ENCODE measurements at places on chromosomes 3 and 15. TPM values are rescaled to one million over a fixed set of nuclear protein-coding genes. Genes with fewer than 3 reads are reported as not detected.

DNA sequence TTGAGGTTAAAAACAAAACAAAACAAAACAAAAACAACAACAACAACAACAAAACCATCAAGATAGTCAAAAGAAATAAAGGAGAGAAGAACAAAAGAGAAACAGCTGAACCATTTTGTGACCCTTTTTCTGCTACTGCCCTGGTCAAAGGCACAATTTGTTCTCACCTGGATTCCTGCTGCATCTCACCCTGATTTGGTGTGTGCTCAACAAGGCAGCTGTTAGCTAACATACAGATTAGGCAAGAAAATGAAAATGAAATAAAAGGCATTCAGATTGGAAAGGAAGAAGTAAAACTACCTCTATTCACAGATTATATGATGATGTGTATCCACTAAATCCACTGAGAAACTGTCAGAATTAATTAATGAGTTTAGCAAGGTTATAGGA lies 28.7 kb upstream of the XIRP1 start:
- H3K36me3 ChIP-seq, result no peaks in the 10 kb centered on the region
- no peaks in the 10 kb centered on the region for H3K27me3 ChIP-seq
- H3K4me3 ChIP-seq, result no peak overlapping the region
- H3K4me1 ChIP-seq, result no peaks in the 10 kb centered on the region

GRCh38 chr3:30614373-30614772 lies 8.0 kb downstream of the TGFBR2 start:
- H3K27me3 ChIP-seq, result no peaks in the 10 kb centered on the region
- no peak overlapping the region for H3K4me3 ChIP-seq
- H3K27ac ChIP-seq, result peak overlapping the region; percentile 99
- no peak for DNase-seq
- peaks cover 98% of the 10 kb centered on the region for H3K4me1 ChIP-seq

DNA sequence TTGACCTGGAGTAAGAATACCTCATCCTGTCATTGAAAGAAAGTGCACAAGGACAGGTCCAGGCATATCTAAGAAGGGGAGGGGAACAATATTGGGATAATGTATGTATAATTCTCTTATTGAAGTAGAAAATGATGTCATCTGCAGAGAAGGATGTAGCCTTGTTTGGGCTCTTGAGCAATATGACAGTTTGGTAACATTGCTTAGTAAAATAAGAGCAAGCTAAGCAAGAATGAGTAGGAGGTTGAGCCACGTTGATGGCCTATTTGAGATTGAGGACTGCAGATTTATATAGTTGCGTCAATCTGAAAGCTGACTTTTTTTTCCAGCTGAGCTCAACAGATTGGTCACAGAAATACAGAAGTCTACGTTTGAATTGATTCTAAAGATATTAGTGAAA lies 145.2 kb downstream of the FILIP1L start:
- H3K4me3 ChIP-seq, result no peak overlapping the region
- H3K27ac ChIP-seq, result no peak overlapping the region
- no peak for DNase-seq

DNA sequence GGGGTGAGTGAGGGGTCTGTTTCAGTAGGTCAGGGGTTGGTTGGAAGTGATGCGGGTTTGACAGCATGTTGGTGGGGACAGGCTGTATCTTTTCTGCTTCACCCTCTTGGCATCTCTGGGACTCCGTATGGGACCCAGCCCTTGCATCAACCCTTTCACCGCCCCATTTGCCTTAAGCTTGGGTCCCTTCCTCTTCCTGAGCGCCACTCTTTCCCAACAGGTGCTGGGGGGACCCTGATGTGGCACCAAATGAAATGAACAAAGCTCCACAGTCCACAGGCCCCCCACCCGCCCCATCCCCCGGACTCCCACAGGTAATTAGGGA lies 1.1 kb downstream of the EIF4G1 start:
- peak overlapping the region; percentile 98 for H3K27ac ChIP-seq
- H3K36me3 ChIP-seq, result peaks cover 12% of the 10 kb centered on the region
- no peaks in the 10 kb centered on the region for H3K4me1 ChIP-seq
- no peaks in the 10 kb centered on the region for H3K27me3 ChIP-seq

DNA sequence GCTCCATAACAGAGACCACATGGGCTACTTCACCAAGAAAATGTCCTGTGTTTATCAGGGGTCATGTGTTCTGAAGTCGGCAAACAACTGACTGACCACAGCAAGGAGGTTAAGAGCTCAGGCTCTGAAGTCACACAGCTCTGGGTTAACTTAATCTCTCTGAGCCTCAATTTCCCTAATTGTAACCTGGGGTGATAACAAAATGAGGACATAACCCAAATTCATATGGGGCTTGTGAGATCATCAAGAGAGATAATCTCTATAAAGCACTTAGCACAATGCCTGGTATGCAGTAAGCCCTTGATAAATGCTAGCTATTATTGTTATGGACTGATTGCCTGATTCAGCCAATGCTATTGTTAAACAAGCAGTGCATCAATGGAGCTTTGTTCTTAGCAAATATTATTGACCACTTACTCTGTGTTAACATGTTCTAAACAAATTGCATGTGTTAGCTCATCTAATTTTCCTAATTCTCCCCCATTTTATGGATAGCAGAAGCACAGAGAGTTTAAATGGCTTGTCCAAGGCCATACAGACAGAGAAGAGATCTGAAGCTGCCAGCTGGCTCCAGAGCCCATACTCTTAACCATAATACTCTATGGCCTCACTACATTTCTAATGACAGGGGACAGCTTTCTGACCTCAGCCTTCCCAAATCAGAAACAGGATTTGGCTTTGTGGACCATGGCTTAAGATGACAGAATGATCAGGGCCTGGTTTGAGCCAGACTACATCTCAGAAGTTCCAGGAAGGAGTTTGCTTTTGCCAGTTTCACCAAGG lies 78.3 kb downstream of the SHQ1 start:
- H3K4me3 ChIP-seq, result no peak overlapping the region
- no peaks in the 10 kb centered on the region for H3K36me3 ChIP-seq
- no peaks in the 10 kb centered on the region for H3K27me3 ChIP-seq
- no peak for DNase-seq
- H3K4me1 ChIP-seq, result peaks cover 23% of the 10 kb centered on the region

DNA sequence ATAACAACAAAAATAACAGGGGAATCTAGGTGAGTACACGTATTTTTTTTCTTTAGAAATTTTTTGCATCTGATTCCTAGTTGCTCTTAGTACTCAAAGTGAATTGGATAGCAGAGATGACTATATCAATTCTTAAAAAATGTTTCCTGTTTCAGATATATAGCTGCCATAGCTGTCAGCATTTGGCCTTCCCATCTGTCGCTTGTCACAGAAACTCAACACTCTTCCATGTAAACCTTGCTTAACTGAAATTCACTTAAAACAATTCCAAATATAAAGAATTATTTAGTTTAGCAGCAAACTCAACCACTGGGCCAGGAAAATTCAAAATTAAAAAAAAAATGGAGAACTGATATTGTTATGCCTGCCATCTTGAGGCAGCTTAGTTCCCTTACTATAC lies 807.5 kb downstream of the IGSF11 start:
- no peaks in the 10 kb centered on the region for H3K36me3 ChIP-seq
- H3K4me3 ChIP-seq, result no peak overlapping the region
- no peaks in the 10 kb centered on the region for H3K4me1 ChIP-seq
- no peak for DNase-seq

DNA sequence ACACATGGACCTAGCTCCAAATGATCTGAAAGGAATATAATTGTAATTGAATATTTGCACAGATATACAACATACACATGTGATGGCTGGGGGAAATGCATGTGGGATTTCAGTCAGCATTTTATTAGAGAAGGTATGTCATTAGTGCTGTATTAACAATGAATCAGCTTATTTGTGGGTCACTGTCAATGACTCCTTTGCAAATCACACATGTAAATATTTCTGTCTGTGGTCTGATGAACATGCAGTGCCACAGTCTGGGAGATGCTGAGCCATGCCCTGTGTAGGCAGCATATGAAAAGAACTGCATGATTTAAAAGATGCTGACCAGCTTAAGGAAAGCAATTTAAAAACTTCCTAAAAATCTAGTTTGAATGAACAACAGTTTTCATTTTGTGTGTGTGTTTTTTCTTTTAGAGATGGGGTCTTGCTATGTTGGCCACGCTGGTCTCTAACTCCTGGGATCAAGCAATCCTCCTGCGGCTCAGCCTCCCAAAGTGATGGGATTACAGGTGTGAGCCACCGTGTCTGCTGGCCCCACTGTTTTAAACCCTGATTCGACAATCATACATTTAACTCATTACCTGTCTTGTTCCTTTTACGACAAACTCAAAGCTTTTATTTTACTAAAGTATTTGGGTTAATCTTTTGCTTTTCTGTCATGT lies 803 bp upstream of the B3GNT5 start:
- peaks cover 13% of the 10 kb centered on the region for H3K4me1 ChIP-seq
- DNase-seq, result peak; percentile 44
- H3K27ac ChIP-seq, result no peak overlapping the region
- H3K27me3 ChIP-seq, result no peaks in the 10 kb centered on the region
- H3K36me3 ChIP-seq, result no peaks in the 10 kb centered on the region

DNA sequence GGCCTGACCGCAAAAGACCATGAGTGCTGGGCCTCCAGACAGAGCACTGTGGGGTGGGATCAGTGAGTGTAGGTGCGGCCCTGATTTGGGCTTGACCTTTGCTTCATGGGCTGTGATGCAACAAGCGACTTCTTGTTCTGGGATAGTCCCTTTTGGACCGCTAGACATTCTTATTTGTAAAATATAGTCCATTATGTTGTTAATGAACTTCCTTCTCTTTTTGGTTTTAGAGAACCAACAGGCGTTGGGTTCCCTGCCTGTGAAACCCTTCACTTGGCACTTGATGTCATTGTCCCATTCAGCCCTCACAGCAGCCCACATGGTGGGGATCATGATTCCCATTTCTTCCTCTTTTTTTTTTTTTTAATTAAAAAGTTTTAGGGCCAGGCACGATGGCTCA lies 15.8 kb upstream of the TRH start:
- no peaks in the 10 kb centered on the region for H3K27me3 ChIP-seq
- no peak overlapping the region for H3K27ac ChIP-seq
- DNase-seq, result no peak
- no peaks in the 10 kb centered on the region for H3K4me1 ChIP-seq
- H3K36me3 ChIP-seq, result no peaks in the 10 kb centered on the region
- no peak overlapping the region for H3K4me3 ChIP-seq

DNA sequence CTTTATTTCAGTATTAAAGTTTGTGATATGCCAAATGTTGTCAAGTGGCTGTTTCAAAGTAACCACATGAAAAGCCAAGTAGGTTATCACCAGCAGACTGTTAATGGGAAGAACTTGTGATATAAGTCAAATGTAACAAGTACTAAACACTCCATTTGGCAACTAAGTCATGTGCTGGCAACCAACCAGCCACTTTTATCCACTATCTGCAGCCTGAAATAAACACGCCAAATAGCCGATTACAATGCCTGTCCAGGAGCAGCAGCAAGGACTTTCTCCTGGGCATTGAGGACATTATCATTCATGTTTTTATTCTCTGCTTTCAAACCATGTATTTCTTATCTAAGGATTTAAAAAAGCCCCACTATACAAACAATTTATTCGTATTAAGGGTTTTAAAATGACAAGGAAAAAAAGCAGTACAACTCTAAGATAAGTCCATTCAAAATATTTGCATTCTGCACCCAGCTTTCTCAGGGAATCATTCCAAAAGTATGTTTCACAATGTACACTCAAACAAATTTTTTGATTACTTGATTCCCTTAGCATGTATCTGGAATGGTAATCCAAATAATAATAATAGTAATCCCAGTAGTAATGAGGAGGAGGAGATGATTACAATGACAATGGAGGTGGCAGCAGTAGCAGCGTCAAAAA lies 448.6 kb downstream of the ERC2 start:
- H3K4me1 ChIP-seq, result no peaks in the 10 kb centered on the region
- no peaks in the 10 kb centered on the region for H3K27me3 ChIP-seq
- H3K36me3 ChIP-seq, result no peaks in the 10 kb centered on the region
- no peak overlapping the region for H3K4me3 ChIP-seq
- H3K27ac ChIP-seq, result no peak overlapping the region
- no peak for DNase-seq

DNA sequence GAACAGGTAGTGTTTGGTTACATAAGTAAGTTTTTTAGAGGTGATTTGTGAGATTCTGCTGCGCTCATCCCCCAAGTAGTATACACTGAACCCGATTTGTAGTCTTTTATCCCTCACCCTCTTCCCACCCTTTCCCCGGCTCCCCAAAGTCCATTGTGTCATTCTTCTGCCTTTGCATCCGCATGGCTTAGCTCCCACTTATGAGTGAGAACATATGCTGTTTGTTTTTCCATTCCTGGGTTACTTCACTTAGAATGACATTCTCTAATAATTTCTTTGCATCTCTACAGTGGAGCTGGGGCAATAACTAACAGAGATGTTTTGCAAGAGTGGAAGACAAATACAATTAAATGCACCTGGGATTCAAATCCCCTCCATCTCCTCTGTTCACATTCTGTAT lies 93.2 kb downstream of the TP63 start:
- DNase-seq, result no peak
- H3K4me1 ChIP-seq, result no peaks in the 10 kb centered on the region
- H3K36me3 ChIP-seq, result no peaks in the 10 kb centered on the region
- H3K27me3 ChIP-seq, result no peaks in the 10 kb centered on the region
- no peak overlapping the region for H3K4me3 ChIP-seq
- no peak overlapping the region for H3K27ac ChIP-seq

GRCh38 chr3:163722405-163722804 lies 1355.9 kb downstream of the SI start:
- H3K36me3 ChIP-seq, result no peaks in the 10 kb centered on the region
- no peak overlapping the region for H3K4me3 ChIP-seq
- DNase-seq, result no peak
- no peaks in the 10 kb centered on the region for H3K27me3 ChIP-seq
- no peaks in the 10 kb centered on the region for H3K4me1 ChIP-seq

DNA sequence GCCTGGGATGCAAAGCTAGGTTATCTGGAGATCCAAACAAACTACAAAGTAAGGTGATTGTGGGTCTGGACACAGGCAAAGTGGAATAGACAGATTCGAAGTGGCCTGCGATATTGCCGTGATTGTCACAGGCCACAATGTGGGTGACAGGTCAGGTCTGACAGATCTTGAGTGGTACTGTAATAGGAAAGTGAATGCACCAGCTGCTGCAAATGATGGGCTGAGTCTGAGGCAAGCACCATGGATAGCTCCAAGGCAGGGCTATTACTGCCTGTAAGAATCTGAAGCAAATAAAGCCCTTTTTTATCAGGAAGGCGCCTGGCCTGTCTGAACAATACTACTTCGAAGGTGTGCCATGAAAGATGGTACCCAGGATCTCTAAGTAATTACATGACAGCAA lies 10.0 kb downstream of the ARMC8 start:
- H3K4me3 ChIP-seq, result no peak overlapping the region
- DNase-seq, result no peak
- H3K4me1 ChIP-seq, result no peaks in the 10 kb centered on the region
- no peak overlapping the region for H3K27ac ChIP-seq

DNA sequence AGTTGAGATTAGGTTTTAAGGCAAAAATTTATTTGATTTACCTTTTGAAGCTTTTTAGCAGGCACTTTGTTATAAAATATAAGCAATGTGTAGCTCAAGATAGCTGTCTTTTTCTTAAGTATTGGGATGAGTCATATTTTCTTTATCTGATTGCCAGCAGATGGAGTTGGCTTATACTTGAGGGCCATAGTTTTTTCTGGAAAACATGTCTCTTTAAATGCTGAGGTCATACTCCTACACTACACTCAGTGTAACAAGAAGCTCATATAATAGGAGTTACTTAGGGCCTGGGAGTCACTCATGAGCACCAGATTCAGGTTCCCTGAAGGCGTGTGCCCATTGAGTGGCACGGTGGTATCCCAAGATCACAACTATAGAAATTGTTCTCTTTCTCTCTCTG lies 579.8 kb downstream of the EDEM1 start:
- no peak overlapping the region for H3K4me3 ChIP-seq
- no peak for DNase-seq
- H3K36me3 ChIP-seq, result no peaks in the 10 kb centered on the region
- no peak overlapping the region for H3K27ac ChIP-seq
- no peaks in the 10 kb centered on the region for H3K4me1 ChIP-seq
- H3K27me3 ChIP-seq, result no peaks in the 10 kb centered on the region

IQCF5 gene
- polyA plus RNA-seq, result not detected

SGO1 gene
- polyA plus RNA-seq, result 2.3 TPM

LRRC31 gene
- 54.7 TPM for polyA plus RNA-seq

GRIP2 gene
- polyA plus RNA-seq, result 0.23 TPM

VIPR1 gene
- 50.6 TPM for polyA plus RNA-seq
